ENCODE measurements at places on chromosomes 5 and 9.

DNA sequence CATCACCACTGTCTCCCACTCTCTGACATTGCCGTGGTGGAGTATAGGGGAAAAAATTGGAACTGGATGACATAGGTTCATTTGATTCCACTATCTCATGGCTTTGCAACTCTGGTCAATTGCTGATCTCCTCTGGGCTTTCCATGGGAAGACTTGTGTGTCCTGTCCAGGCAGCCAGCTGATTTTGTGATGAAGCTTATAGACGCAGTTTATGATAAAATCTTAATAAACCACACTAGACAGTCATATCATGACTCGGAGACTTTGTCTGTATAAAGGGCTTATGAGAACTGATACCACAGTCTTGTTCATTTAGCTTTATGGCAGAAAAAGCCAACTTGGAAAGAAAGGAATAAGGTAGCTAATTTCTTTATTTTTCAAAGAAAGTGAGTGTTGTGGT, 296.5 kb downstream of the MAST4 start:
- DNase-seq, result peak; percentile 13

DNA sequence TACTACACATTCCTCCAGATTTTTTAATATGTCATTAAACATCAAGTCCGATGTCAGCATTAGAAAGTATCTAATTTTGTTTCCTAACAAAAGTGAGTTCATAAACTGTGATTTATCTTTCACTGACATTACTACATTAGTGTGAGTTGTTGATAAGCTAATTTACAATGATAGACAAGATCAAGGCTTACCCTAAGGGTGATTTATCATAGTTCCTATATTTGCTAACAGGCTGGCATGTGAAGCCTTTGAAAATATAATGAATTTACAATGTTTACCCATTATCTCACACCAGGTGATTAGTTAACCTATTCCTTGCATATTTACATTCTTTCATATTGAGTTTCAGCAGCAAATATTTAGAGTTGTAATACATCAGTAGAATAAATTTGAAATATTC, 1096.9 kb upstream of the NUDT12 start:
- DNase-seq, result no peak

- no peak for DNase-seq
Observed at GRCh38 chr9:132150256-132150655, 11.6 kb upstream of the NTNG2 start.

- DNase-seq, result no peak
Observed at GRCh38 chr5:107476783-107477182, 194.0 kb downstream of the EFNA5 start.

DNA sequence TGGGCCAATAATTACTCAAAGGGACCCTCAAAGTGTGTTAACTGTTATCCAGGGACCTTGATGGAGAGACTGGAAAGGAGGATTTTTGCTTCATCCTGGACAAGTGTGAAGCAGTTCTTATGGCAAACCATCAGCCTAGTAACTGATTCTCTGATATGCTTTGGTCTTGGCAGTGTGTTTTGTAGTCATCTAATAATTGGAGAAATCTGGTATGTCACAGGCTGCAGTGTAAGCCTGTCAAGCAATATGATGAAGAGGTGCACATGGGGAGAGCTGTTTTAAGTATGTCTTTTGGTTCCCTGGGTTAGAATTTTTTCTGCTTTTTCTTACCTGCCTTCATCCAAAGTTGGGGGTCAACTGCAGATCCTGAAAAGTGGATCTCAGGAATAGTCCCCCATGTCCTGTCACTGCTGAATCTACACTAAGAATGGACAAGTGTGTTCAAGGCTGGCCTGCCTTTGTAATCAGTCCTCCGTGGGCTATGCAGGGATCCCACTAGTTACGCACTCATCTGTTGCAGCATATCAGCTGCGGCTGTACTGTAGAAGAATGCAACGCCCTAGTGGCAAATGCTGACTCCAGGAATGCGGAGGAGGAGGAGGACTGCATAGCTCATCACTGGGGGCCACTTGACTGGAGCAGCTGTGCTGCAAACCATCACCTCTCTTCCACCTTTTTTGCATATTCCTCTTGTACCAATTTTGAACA, 1.9 kb downstream of the SPTAN1 start:
- peak; percentile 89 for DNase-seq

DNA sequence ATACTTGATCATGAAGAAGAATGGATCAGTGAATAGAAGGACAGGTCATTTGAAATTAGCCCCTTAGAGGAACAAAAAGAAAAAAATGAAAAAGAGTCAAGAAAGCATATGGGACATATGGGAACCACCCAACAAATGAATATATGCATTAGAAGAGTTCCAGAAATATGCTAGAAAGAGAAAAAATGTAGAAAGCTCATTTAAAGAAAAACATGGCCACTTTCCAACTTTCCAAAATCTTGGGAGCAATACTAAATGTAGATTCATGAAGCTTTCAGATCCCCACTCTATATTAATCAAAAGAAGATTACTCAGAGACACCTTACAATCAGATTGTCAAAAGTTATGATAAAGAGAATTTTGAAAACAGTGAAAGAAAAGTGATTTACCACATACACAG, 334.8 kb upstream of the NMUR2 start:
- DNase-seq, result no peak

DNA sequence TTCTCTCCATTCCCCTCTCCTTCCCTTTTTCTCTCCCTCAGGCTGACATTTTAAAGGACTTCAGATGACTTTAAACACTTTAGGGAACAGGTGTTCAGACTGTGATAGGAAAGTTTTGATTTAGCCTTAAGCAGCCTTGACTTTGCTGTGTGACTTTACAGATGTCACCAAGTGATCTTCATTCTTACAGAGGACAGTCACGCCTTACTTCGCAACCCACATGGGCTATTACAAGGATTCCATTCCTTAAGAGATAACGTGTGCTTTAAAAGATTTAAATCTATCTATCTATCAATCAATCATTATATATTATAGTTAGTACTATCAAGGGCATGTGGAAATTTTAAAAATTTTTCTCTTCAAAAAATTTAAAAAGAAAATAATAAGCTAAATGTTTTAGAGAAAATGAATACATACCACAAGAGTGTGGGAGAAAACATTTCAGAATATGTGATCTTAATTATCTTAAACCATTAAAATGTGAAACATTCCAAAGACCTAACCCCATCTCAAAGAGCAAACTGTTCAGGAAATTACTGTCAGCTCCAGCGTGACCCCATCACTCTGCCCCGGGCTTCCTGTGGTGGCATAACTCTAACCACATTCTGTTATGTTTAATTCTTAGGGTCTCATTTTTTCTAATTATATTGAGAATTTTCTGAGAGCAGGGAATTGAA, 530.5 kb downstream of the SEMA5A start:
- peak; percentile 81 for DNase-seq

- DNase-seq, result no peak
Observed at GRCh38 chr5:180390441-180391190, 37.5 kb upstream of the GFPT2 start.

DNA sequence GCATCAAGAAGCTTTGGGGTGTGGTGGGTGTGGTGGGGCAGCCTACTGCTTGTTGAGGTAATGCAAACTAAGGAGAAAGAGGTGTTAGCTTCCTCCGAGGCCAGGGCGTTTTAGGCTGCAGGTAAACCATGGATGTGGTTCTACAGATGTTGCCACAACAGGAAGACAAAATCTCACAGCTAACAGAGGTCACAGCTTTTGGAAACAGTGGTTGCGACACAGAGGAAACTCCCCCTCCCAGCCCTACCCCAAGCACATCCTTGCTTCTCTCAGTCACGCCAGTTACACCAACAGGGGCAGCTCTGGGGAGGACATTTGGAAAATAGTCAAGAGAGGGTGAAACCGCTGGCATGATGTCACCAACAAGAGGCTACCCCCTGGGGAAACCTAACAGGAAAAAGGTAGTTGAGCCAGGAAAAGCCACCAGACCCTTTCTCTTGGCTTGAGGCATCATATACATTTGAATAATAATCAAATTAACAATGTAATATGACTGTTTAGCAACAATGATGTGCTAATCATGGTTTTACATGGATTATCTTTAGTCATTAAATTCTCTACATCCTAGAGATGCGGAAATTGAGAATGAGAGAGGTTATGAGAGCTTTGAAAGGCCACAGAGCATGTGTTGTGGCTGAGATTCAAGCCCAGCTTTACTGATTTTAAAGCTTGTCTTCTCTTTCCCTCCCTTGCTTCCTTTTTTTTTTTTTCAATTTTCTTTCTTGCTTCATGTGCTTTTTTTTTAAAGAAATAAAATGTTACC, 82.2 kb upstream of the IL12B start:
- no peak for DNase-seq

GRCh38 chr9:87869082-87869481, 13.6 kb upstream of the SPATA31E1 start:
- no peak for DNase-seq

DNA sequence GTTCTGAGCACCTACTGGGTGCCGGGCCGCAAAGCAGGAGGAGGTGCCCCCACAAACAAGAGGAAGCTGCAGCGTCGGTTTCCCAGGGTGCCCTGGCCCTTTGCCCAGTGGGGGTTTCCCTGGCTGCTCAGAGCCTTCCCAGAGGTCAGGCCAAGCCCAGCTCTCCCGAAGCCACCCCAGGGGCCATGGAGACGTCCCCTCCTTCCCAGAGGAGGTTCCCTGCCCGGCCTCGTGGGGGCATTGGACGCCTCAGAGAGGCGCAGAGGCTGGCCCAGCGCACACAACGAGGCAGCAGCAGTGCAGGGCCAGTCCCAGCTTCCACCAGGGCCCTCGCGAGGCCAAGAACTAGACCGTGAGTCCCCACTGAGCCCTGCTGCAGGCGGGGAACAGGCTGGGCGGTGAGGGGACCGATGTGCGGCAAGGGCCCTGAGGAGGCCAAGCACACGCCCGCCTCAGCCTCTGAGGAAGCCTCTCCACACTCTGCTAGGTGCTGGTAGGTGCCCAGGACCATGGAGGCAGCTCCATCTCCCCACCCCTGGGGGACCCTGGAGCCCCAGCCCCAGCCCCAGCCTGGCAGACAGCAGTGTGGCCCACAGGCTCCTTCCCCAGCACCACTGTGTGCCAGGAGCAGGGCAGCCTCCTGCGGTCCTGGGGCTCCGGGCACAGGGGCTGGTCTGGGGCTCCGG, 7.0 kb downstream of the DIPK1B start:
- no peak for DNase-seq

- DNase-seq, result peak; percentile 38
Observed at GRCh38 chr5:131109540-131110255, 55.4 kb downstream of the HINT1 start.

DNA sequence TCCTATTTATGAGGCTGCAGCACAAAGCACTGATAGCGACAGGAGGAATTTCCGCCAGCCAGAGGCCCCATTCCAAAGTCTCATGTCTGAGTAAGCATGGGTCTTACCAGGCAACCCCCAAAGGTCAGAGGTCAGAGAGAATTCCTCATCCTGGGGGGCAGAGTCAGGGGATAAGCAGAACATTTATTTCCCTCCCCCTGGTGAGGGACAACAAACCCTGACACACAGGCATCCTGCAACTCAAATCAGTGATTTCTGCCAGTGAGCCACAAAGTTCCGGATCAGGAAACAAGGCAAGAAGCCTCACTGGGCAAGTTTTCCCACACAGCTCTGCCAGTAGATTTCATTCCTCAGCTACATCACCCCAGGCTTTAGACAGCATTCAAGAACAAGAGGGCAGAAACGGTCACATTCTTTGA, 37.0 kb downstream of the ADAMTS12 start:
- DNase-seq, result peak; percentile 80

- DNase-seq, result no peak
Observed at GRCh38 chr9:6449086-6449485, 36.1 kb downstream of the UHRF2 start.

DNA sequence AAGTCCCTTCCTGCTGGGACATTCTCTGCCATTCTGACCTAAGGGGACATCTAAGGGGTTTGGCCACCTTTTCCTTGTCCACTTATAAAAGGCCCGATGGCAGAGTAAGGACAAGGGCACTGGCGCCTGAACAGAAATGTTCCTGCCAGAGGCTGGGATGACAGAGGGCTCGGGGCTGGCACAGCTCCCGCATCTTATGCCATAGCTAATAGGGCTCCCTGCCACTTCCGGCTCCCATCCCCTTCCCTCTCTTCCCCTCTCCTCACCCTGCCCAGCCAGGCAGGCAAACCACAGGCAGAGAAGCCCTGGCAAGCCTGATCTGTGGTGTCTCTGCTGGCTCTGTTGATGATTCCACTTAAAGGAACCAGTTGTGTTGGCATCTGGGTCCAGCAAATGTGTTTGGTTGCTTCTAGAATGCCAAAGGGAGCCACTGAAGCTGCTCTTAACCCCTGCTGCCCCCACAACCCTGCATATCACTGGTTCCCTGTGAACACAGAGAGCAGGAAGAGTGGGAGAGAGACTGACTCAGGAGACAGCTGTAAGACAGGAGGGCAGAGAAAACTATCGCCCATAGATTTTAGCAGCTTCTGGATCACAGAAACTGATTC, 18.4 kb upstream of the ADRA1B start:
- no peak for DNase-seq

DNA sequence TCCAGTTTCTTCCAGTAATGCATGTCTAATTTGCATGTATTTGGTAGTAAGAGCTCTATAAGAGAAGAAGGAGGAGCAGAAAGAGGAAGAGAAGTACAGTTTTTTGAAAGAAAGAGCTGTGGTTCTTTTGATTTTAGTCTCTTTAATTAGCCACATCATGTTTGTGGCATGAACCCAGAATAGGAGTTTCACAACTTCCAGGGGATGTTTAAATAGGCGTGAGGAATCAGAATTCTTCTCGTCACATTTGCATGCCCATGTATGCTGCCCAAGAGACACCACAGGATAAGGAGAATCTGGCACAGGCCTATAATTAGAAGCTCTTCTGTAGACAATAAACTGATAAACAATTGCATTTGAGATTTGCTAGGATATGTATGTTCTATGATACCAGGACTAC, 78.7 kb downstream of the GAS1 start:
- peak; percentile 48 for DNase-seq

GRCh38 chr5:135386886-135387628, 12.0 kb downstream of the MACROH2A1 start:
- peak; percentile 91 for DNase-seq

GRCh38 chr9:114988962-114989599, 58.7 kb upstream of the TNFSF8 start:
- no peak for DNase-seq

GRCh38 chr9:112443200-112443599, 43.4 kb upstream of the KIAA1958 start:
- peak; percentile 10 for DNase-seq

DNA sequence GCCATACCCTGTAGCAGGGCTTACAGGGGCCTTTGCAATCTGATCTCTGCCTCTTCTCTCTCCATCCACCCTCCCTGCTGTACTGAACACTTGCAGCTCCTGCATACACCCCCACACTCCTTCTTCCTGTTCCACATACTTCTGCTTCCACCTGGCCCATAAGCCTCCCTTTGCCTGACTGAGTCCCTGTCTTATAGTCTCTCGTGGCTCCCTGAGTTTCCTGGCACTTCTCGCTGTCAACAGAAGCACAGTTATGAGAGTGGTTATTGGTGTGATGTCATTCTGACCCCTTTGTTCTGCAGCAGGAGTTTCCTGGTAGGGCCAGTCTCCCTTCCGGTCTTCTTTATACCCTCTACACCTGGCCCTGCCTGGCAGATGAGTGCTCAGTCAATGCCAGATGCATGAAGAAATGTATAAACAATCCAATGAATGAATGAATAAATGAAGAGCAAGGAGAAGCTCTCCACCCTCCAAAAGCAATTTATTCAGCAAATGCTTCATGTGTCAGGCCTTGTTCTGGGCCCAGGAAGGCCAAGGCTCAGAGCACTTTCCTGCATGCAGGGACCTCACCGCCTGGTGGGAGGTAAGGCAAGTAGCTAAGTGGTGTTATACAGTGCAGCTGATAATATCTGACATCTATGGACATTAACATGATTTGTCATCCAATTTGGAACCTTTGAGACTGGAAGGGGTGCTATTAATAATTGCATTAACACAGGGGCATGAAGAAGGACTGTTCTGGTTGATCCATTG, 20.5 kb upstream of the CSF1R start:
- no peak for DNase-seq
